ENCODE measurements at places on chromosomes 6 and 20.

- no peak for DNase-seq
These were observed 4.6 kb upstream of the CABLES2 start for GRCh38 chr20:62411479-62412193.

DNA sequence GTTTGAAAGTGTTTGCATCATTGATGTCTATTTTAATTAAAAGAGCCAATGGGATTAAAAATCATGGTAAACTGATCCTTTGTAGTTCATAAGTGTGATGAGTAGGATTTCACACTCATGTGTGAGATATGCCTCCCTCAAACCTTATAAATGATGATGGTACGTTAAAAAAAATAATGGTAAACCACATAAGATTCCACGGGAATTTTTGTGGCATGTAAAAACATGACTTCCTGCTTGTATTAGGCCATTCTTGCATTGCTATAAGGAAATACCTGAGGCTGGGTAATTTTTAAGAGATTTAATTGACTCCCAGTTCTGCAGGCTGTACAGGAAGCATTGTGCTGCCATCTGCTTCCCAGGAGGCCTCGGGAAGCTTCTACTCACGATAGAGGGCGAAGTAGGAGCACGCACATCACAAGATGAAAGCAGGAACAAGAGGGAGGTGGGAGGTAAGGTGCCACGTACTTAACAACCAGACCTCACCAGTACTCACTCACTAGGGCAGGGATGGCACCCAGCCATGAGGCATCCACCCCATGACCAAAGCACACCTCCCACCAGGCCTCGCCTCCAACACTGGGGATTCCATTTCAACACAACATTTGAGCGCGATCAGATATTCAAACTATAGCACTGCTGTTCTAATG lies 187.6 kb upstream of the QKI start:
- no peak for DNase-seq

DNA sequence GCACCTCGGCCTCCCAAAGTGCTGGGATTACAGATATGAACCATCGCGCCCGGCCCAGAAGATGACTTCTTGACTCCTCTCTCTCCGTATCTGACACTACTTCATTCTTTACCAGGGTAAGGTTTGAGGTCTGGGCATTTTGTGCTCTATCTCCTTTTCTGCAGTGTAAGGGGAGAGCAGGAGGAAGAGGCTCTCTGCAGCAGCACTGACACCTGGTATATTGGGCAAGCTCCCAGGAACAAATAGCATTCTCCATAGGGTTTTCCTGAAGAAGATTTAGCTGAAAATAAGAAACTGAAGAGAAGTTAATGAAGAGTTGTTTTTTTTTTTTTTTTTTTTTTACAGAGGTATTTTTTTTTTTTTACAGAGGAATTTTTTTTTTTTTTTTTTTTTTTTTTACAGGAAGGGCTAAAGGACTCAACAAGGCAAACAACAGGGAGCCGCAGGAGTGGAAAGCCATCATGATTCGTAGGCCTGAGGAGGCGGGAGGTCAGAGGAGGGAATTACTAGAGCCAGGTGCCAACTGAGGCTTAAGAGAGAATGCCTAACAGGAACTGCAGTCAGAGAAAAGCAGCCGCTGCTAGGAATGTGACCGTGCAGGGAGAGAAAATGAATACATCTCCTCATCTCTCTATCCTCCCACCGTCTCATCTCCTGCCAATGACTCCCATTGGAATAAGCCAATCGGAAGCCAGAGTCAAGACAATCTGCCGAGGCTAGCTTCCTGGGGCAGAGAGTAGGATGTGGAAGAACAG lies 34.7 kb upstream of the ADGRF4 start:
- DNase-seq, result no peak

DNA sequence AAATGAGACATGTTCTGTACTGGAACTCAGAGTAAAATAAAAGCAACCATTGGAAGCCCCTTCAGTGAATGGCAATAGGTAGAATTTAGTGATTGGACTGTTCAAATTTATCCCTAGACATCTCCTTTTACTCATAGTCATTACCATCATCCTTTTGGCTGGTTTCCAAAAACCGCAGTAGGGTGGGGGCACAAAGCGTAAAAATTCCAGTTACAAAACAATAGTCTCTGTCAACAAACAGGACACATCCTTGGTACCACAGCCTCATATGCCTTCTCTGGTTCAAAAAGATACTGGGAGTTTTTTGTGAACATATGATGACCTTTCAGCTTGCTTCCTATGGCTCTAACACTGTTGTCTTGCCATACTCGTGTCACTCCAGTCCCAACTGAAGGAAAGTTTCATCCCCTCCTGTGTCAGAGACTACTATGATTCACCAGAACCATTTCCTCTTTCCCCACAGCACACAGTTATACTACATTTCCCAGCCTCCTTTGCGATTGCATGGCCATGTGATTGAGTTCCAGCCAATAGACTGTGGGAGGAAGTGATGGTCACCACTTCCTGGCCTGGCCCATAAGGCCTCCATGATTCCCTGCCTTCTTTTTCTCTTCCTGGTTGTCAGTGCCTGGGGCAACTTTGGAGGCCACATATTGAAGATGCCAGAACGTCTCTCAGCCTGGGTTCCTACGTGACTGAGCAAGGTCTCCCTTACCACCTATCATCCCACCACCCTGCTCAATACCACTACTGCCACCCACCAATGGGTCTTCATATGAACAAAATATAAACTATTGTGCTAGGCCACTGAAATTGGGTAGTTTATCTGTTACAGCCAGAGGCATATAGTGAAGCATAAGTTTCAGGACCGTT lies 162.4 kb downstream of the ID4 start:
- DNase-seq, result no peak

- DNase-seq, result no peak
These were observed 124.8 kb downstream of the AHI1 start for GRCh38 chr6:135372758-135373157.

DNA sequence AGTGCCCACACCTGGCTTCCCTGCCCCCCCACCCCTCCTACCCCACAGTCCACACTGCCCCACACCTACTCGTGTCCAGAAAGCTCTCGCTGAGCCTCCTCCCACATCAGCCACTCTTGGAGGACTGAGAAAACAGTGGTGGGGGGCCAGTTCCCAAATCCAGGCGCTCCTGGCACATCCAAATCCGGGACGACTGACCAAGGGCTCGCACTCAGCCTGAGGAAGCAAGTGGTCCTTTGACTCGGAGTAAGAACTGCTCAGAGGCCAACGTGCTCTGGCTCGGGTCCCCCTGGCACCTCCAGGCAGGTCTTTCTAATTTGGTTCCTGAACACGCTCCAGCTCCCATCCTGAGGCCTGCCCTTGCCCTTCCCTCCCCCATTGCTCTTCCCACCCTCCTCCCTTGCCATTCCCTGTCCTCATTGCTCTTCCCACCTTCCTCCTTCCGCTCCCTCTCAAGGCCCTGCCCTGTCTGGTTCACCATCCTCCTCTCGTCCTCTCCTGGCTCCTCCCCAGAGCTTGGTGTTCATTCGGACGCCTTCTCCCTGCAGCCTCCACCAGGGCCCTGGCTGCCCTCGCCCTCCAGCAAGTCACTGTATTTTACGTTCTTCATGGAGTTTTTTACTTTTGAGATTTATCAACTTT lies 83.6 kb downstream of the THBS2 start:
- no peak for DNase-seq

DNA sequence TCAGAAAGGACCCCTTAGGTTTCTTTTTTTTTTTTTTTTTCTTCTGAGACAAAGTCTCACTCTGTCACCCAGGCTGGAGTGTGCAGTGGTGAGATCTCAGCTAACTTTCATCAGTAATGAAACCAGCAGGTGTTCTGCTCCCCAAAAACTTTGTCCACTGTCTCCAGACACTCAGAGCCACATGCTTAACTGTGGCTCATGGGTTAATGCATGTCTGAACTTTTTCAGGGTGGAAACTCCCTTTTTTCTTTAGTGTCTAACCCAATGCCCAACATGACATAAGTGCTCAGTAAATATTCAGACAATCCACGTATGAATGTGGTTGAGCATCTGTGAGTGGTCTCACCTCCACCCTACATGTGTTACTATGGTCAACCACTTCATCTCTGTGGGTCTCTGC lies 45.4 kb downstream of the MYB start:
- no peak for DNase-seq
